ENCODE measurements at places on chromosomes 3 and 15.
A peak's percentile ranks its signal among the peaks of the same experiment; 100 is the strongest.

GRCh38 chr3:11245827-11246662, 26.2 kb upstream of the ATG7 start:
- no peak for DNase-seq

DNA sequence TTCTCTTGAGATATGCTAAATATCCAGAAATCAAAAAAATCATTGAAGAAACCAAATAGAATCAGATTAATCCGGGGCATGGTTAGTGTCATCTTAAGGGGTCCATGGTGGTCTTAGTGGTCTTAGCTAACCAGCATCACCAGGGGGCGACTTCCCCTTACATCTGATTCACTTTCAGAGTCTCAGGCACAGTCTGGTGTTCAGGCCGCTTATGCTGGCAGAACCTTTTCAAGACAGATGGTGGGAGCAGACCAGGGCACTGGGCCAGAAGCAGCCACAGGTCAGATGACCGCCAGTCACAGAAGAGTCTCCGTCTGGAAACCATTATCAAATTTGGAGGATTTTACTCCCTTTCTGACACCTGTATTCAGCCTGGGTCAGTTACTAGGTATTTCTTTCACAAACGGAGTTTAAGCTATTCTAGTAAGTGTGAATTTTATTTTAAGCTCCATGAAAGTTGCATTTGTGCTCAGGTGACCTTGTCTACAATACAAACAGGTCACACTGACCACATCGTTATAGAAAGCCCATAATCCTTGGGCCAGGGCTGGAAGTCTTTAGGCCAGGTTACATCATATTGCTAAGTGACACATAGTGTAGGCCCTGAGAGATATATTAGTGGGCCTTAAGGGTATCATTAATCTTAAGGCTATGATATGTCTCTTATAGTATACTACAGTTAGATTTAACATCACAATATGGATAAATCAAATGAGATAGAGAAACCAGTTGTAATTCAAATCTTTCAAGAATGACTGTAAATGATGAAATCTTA, 365.5 kb downstream of the GBE1 start:
- DNase-seq, result no peak

DNA sequence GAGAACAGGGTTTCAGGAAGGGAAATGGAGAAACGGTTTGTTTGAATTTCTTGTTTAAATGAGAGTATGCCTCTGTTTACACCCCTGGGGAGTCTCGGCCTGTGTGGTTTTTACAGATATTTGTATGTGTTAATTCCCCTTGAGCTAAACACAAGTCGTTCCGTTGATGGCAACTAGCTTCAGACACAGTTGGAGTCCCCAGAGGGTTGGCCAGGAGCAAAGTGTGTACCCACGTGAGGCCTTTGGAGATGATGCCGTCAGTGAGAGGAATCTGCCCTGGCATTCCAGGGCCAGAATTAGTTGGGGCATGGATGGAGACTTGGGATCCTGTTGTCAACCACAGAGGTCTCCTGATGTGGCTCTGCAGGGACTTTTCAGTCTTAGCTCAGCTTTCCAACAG, 44.0 kb downstream of the CEMIP start:
- no peak for DNase-seq

DNA sequence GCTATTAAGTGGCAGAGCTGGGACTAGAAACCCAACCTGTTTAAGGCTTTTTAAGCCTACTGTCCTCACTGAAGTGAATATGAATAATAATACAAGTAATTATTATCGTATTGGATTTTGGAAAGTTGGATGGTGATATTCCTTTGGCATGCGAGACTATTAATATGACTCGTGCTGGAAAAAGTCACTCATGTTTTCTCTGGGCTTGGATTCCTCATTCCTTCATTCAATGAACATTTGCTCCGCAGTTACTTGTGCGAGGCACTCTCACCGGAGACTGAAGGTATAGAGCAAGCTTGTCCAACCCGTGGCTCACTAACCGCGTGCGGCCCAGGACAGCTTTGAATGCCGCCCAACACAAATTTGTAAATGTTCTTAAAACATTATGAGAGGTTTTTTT, 694 bp downstream of the PLAAT1 start:
- peak; percentile 1 for DNase-seq

GRCh38 chr3:135325096-135325495, 530.0 kb downstream of the EPHB1 start:
- no peak for DNase-seq

DNA sequence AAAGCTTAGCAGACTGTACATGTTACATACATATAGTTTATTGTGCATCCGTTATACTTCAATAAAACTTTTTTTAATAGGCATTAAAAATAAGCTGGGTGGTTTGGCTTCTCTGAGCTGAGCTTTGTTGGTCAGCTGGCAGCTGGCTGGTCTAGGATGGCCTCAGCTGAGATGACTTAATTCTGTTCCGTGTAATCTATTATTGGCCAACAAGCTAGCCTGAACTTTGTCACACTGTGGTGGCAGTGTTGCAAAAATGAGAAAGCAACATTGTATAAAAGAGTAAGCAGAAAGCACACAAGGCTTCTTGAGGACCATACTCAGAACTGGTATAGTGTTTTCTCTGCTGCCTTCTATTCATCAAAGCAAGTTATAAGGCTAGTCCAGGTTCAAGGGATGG, 45.2 kb downstream of the CGGBP1 start:
- no peak for DNase-seq

GRCh38 chr3:181330257-181330656, 340.7 kb upstream of the DNAJC19 start:
- no peak for DNase-seq

DNA sequence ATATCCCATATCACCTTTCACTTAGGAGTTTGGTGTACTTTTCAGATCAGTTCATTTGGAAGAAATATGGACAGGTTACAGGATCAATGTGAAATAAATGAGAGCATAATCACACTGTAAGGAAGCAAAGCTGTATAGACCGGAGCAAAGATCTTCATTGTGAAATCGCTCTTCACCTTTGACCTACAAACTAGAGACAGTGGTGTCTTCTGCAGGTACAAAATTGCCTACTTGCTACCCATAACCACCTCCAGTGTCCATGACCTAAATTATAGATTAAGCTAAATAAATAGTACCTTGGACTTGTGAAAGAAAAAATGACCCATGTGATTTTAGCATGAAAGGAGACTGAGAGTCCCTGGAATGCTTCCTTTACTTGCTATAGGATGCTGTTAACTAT, 379.5 kb upstream of the SUCLG2 start:
- DNase-seq, result no peak

GRCh38 chr3:36172699-36173098, 207.6 kb upstream of the STAC start:
- DNase-seq, result no peak

DNA sequence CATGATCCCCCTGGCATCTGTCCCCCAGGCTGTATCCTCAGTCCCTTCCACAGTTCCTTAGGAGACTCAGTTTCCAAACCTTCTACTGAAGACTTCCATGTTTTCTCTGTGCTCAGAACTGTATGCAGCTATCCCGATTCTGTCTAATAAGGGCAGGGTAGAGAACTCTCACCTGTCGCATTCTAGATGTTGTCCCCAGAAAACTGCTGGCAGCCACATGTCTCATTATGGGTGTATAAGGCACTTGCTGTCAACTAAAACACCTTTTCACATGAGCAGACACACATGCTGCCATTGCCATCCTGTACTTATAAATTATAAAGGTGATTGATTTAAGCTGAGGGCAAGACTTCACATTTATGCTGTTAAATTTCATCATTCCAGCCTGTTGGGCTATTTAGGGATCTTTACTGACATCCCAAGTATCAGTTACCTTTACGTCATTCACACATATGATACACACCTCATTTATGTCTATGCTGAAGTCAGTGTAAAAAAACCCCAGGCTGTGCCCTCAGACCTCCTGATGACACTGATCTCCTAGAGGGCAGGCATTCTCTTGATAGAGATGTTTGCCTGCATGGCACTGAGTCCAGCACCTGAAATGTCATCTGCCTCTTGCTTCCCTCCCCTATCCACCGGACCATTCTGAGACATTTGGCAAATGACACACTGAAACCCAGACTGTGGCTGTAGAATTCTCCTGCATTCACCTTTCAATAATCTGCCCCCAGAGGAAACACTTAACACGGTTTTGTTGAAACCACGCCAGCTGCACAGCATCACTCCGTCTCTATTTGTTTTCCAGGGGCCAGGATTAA, 35.8 kb downstream of the BTD start:
- DNase-seq, result peak; percentile 35

DNA sequence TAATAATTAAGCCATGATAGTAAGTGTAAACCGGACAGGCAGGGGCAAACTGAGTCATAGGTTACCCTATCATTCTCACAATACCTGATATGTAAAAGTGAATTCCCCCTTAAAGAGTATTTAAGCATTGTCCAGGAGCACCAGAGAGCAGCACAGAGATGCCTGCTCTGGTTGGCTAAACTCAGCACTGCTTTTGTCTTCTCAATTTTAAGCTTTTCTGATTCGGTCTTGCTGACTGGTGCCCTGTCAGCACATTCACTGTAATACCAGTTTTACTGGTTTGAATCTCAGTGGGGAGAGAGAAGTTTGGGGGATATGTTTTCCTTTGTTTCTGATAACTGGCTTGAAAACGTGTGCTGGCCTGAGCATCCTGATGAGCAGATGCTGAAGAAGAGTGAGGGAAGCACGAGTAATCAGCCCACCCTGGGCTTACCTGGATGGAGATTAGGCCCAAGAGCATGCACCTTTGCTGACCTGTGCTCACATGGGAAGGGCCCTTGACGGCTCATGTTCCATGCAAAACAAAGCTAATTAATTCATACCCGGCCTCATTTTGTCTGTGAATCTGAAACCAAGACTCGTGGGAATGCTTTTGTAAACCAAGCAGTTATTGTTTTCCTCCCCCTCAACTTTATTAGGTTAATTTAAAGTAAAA, 208.5 kb upstream of the MRPL3 start:
- DNase-seq, result no peak

DNA sequence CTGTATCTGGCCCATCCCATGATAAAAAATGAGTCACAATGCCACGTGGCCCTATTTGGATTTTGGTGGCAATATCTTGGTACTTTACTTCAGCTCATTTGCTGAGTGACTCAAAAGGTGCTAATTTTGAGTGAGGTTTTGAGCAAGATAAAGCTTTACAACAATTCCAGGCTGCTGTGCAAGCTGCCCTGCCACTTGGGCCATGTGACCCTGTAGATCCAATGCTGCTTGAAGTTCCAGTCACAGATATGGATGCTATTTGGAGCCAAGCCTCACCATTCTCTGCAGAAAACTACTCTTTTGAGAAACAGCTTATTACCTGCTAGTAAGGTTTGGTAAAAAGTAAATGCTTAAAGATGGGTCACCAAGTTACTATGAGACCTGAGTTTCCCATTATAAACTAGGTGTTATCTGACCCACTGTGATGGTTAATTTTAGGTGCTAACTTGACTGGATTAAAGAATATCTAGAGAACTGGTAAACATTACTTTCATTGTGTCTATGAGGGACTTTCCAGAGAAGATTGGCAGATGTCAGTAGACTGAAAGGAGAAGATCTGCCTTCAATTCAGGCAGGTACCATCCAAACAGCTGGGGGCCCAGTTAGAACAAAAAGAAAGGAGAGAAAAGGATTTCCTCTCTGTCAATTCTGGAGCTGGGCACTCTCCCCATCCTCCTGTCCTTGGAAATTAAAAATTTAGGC, 1083.9 kb downstream of the DIPK2A start:
- DNase-seq, result no peak

DNA sequence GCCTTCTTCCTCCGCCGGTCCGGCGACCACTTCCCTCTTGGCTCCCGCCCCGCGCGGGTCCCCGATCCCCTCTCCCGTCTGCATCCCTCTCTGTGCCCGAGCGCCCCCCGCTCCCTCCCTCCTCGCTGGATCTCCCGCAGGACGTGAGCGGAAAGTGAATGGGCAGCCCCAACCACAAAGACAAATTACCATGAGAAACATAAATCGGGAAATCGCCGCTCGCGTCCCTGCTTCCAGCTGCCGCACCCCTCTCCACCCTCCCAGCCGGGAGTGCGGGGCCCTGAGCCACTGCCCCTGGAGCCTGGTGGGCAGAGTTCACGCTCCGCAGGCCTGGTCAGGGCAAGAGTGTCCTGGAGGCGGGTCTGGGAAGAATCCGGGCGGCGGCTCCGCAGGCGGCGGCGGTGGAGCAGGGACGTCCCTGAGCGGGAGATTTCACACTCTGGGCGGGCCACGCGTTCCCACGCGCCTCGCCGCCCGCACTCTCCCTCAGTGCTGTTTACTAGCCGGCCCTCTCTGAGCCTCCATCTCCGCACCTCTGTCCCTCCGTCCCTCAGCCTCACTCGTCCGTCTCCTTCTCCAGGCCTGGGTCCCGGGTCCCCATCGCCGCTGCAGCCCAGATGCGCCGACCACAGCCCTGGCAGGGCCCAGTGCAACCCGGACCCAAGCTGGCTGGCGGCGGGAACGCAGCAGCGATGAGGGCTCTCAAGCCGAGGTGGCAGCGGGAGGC, 835 bp downstream of the SEMA5B start:
- DNase-seq, result no peak

DNA sequence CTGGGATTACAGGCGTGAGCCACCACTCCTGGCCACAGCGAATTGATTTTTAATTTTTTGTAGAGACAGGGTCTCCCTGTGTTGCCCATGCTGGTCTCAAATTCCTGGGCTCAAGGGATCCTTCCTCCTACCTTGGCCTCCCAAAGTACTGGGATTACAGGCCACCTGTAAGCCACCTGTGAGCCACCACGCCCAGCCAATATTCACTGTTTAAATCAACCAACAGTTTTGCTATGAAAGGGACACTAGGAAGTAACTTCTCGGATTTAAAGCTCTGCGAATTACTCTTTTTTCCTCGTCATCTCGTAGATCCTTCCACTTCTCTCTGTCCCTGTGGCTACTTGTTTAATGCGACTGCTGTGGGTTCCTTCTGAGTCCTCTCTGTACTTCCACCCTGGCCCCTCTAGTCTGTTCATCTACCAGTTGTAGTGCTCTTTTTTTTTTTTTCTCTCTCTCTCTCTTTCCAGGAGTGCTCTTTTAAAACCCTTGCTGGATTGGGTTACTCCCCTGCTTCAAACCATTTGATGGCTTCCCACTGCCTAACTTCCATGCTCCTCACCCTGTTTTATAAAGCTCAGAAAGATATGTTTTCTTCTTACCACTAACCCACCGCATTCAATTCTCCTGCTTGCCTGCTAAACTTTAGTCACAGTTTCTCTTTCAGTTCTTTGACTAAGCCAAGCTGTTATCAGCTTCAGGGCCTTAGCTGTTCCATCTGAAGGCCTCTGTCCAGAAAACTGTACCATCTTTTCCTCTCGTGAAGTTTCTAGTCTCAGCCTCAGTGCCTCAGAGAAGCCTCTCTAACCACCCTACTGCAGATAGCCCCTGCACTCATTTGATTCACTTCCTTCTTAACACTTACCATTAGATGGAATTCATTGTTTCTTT, 12.4 kb downstream of the RTF1 start:
- DNase-seq, result peak; percentile 38

GRCh38 chr3:60955034-60955433, 296.2 kb downstream of the FHIT start:
- DNase-seq, result no peak

GRCh38 chr15:78056714-78057269, 20.7 kb downstream of the TBC1D2B start:
- peak; percentile 56 for DNase-seq

Data from choroid plexus epithelial cell (primary cell).